ENCODE measurements at places on chromosomes 5 and 9.
A peak's percentile ranks its signal among the peaks of the same experiment; 100 is the strongest.

GRCh38 chr5:139634541-139634940, 13.6 kb upstream of the CXXC5 start:
- DNase-seq: no peak

GRCh38 chr5:115639377-115639776, 13.5 kb upstream of the TMED7 start:
- no peak for DNase-seq

GRCh38 chr5:126300293-126300692, 122.9 kb upstream of the GRAMD2B start:
- DNase-seq: no peak

GRCh38 chr9:88923653-88924288, 67.5 kb upstream of the S1PR3 start:
- DNase-seq: no peak

- no peak for DNase-seq
Observed at GRCh38 chr9:2622461-2623287, 1.1 kb downstream of the VLDLR start.

GRCh38 chr5:178487911-178488600, 102.1 kb downstream of the COL23A1 start:
- no peak for DNase-seq

GRCh38 chr5:126896170-126896702, 119.3 kb downstream of the LMNB1 start:
- no peak for DNase-seq

DNA sequence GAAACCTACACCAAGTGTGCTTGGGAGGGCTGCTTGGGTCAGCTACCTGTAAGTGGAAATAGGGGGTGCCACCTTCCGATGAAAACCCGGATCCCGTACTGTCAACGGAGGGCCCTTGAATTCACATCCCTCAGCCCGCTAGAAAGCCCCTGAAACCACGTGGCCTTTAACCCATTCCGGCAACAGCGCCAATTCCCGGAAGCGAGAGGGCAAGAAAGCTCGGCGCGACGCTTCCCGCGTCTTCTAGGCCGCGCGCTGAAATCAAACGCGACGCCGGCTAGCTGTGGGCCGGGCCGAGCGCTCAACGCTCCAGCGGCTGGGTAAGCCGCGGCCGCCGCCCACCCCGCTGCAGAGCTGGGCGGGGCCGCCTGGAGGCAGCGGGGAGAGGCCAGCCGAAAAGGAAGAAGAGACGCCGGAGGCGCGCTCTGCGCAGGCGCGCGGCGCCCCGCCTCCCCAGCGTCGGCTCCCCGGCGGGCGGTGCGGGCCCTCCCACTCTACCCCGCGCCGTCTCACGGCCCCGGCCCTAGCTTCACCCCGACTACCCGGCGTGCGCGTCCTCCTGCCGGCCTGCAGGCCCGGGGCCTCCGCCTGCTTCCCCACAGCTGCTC, at the start of gene KIF2A:
KIF2A (plus strand) TSS at position 492 of the 608 bp plus-strand sequence. CDS start 267 bp downstream, outside the sequence.
- DNase-seq: peak; percentile 90

DNA sequence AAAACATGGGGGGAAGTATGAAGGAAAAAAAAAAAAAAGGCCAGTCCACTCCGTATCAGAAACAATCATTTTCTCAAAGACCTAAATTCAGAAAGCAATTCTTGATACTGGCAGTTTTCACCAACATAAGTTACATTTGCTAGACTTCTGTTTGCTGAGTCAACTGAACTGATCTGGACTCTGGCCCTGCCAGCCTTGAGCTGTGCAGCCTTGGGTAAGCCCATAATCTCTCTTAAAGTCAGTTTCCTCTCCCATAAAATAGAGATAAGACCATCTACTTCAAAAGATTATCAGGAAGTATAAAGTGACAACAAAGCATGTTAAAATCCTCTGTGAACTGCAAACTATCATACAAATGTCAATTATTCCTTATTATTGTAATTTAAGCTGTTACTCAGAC, 106.8 kb downstream of the MAPKAP1 start:
- DNase-seq: no peak

GRCh38 chr9:134301387-134302129, 24.7 kb upstream of the RXRA start:
- no peak for DNase-seq

- DNase-seq: no peak
Observed at GRCh38 chr5:90226433-90227099, 183.0 kb downstream of the CETN3 start.

DNA sequence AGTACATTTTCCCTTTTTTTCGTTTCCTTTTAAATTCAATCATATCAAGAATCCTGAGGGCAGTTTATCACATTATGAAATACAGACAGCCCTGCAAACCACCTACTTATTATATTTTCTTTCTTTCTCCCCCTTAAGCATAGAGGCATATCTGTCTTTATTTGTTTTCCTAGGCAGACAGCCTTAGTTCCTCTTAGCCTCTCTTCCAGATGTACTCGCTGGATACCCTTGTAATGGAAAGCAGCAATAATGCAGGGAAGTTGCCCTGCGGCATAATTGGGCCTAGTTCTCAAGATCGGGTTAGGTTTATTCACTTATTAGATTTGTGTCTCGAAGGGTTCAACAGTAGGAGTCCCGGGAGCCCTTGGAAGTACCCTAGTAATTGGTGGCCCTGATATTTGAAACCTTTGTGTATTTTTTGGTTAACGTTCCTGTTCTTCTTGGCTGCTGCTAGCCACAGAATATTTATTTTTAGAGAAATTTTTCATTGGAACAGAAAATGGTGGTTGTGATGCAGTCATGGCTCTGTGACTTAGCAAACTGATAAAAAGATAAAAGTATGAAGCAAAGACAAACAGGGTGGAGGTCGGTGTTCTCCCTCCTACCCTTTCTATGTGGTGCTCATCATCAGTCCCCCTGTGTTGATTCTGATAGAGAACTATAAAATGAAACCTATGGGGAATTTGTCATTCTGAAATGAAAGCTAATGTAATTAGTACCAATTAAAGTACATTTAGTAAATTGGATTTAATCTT, 6.4 kb downstream of the TLE4 start:
- DNase-seq: peak; percentile 91

GRCh38 chr5:173010021-173010420, 26.4 kb downstream of the ATP6V0E1 start:
- DNase-seq: no peak

DNA sequence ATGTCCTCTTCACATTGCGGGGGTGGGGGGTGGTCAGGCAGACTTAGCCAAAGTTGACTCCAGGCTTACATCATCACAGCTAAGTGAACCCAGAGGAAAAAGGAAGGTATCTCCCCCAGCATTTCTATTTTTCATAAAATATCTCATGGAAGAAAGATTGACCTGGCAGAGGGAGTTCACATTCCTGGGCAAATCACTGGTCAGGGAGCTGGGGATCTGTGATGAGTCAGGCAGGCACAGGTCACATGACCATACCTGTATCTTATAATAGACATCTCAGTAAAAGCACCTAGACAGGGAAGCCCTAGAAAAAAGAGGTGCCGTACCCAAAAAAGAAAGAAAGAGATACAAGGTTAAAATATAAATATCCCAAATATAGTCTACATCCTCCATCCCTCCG, 57.3 kb upstream of the WWC1 start:
- DNase-seq: no peak

- DNase-seq: no peak
Observed at GRCh38 chr9:124503713-124504529, 3.3 kb downstream of the NR5A1 start.

DNA sequence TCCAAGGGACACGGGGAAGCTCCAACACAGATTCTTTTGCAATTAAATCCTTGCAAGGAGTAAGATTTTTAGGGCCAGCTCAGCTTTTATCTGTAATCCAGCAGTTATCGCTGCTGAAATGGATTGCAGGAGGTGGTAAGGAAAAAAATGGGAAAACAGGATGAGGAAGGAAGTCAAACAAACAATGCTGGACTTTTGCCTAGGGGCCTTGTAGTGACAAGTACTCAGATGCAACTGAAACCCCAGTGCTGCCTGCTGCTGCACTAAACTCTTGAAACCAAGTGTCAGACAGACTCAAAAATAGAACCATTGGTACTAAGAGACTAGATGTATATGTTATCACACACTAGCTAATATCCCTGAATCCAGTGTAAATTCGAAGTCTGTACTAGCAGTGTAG, 309.2 kb downstream of the CTNND2 start:
- DNase-seq: no peak

Measured in fibroblast of gingiva (primary cell).